Activated naive CD8-positive, alpha-beta T cell treated with anti-CD3 and anti-CD28 coated beads, Interleukin-2, amount 10 ng/mL, durations not matched to agents 7 days and 5 days (primary cell): ENCODE measurements at places on chromosomes 16 and 17. TPM values are rescaled to one million over a fixed set of nuclear protein-coding genes. Genes with fewer than 3 reads are reported as not detected.
A peak's percentile ranks its signal among the peaks of the same experiment; 100 is the strongest.

ADAP2 gene
- total RNA-seq = 2.2 TPM

GAS2L2 gene
- not detected for total RNA-seq

DNA sequence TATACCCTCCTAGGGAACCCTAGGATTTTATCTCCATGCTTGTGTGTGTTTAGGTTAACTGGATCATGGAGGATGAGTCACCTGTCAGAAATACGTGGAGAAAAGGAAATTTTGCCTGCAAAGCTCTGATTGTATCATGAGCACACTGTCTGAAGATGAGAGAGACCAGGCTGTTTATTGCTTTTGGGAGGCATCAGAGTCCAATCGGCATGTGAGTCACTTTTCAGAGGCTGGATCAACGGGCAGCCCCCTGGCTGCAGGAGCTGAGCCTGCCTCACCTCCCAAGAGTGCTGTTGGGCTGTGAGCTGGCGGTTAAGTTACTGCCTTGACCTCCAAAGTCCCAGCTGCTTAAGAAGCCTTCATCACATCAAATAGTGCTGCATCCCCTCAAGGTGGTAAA, 41.5 kb upstream of the MED9 start:
- H3K27ac ChIP-seq = no peak overlapping the region
- H3K36me3 ChIP-seq = no peaks in the 10 kb centered on the region
- DNase-seq = no peak
- no peak overlapping the region for H3K4me3 ChIP-seq

GRCh38 chr17:38572669-38573365, 32.9 kb downstream of the SRCIN1 start:
- H3K36me3 ChIP-seq = no peaks in the 10 kb centered on the region
- no peak overlapping the region for H3K4me3 ChIP-seq
- DNase-seq = no peak
- peaks cover 78% of the 10 kb centered on the region for H3K27me3 ChIP-seq
- no peak overlapping the region for H3K27ac ChIP-seq

DNA sequence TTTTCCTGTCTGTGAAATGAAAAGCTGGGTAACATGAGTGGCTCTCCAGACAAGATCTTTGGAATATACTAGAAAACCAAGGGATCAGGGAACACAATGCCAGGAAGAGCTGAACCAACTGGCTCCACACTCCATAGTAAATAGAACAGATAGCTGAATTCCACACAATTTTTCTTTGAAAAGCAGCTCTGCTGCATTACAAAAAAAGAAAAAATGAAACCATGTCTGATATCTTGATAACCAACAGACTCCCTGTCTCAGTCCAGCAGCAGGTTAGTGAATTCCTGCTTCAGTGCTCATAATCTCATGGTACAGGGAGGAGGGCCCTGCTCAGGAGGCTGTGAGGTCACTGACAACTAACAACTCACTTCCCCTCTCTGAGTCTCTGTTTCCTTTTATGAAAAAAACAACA, 97.1 kb downstream of the CDH11 start:
- H3K36me3 ChIP-seq = no peaks in the 10 kb centered on the region
- H3K4me1 ChIP-seq = no peaks in the 10 kb centered on the region
- H3K27me3 ChIP-seq = no peaks in the 10 kb centered on the region
- no peak for DNase-seq
- H3K4me3 ChIP-seq = no peak overlapping the region

GRCh38 chr17:40017422-40018080, 2.3 kb downstream of the CSF3 start:
- no peak overlapping the region for H3K27ac ChIP-seq
- H3K4me3 ChIP-seq = no peak overlapping the region
- peaks cover 8% of the 10 kb centered on the region for H3K4me1 ChIP-seq

GRCh38 chr16:54216268-54216667, 70.3 kb downstream of the IRX3 start:
- H3K36me3 ChIP-seq = no peaks in the 10 kb centered on the region
- H3K4me1 ChIP-seq = no peaks in the 10 kb centered on the region
- H3K27me3 ChIP-seq = peaks cover 2% of the 10 kb centered on the region

DNA sequence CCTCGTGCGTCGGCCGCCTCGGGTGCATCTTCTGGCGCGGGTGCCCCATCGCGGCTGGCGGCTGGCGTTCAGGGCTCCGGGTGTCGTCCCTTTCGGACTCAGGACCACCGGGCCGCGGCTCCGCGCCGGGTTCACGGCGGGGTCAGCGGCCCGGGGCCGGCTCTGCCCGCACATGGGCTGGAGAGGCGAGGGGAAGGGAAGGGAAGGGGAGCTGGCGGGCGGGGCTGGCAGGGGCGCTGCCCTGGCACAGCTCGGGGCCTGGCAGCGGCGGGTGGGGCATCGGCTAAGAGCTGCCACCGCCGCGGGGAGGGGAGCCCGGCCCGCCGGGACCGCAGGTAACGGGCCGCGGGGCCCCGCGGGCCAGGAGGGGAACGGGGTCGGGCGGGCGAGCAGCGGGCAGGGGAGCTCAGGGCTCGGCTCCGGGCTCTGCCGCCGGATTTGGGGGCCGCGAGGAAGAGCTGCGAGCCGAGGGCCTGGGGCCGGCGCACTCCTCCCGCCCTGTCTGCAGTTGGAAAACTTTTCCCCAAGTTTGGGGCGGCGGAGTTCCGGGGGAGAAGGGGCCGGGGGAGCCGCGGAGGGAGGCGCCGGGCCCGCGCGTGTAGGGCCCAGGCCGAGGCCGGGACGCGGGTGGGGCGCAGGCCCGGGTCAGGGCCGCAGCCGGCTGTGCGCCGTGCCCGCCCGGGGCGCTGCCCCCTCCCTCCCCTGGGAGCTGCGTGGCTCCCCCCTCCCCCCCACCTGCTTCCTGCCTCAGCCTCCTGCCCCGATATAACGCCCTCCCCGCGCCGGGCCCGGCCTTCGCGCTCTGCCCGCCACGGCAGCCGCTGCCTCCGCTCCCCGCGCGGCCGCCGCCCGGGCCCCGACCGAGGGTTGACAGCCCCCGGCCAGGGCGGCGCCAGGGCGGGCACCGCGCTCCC, 646 bp downstream of the HIC1 start:
- peak; percentile 79 for DNase-seq
- H3K4me1 ChIP-seq = peaks cover 25% of the 10 kb centered on the region
- H3K27ac ChIP-seq = peak overlapping the region; percentile 79

- no peaks in the 10 kb centered on the region for H3K27me3 ChIP-seq
- no peak overlapping the region for H3K27ac ChIP-seq
- H3K4me3 ChIP-seq = no peak overlapping the region
- DNase-seq = no peak
- peaks cover 15% of the 10 kb centered on the region for H3K4me1 ChIP-seq
These were observed 67.9 kb downstream of the N4BP1 start for GRCh38 chr16:48542020-48542473.

DNA sequence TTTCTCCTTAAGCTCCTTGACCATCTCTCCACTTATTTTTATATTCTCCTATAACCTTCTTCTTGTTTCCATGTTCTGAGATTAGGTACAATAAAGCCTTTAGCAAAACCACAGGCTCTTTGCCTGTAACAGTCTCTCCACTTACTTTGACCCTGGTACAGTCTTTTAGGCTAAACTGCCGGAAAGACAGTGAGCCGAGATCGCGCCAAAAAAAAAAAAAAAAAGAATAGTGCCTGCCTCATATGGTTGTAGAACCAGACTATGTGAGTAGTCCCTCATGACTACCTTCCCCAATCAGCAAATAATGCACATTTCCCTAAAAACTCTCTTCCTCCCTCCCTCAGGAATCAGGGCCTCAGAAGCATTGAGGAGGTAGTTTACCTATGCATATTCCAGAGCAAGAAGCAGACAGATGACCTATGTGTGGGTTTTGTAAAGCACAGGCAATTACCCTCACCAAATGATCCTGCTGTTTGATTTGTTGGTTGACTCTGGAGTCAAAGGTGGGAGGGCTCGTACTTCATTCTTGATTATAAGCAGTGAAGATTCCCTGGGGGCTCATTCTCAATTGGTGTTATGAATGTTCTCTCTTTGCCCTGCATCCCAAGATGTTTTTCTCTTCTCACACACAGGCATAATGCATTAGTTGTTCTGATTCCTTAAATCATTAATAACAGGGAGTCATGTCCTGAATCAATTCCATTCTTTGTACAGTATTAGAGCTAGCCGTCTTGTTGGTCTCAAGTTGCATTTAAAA, 8.9 kb upstream of the NME1 start:
- no peaks in the 10 kb centered on the region for H3K36me3 ChIP-seq
- no peaks in the 10 kb centered on the region for H3K4me1 ChIP-seq
- no peak overlapping the region for H3K27ac ChIP-seq

DNA sequence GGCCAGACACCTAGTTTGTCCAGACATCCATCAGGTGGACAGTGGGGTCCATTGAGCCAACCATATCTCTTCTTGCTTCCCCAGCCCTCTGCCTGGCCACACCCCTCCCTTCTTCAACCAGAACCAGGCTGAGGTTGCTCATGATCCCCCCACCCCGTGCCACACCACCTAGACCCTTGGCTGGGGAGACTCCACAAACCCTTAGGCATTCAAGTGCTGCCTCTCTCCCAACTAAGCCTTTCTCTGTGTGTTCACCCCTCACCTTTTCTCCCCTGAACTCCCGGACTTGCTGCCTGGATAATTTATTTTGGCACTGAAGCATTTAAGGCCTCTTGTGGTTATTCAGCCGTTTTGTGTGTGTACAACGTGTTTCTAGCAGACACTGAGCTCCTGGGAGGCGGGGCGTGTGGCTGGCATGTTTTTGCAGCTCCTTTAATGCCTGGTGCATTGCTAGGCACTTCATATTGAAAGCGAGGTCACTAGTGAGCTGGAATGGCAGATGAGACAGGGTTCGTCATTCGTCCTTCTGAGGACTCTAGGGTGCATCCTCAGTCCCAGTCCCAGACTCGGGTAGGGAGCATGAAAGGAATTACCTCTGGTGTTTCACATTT, 28.7 kb downstream of the CACNA1G start:
- no peak for DNase-seq
- H3K27ac ChIP-seq = no peak overlapping the region
- no peaks in the 10 kb centered on the region for H3K36me3 ChIP-seq
- no peak overlapping the region for H3K4me3 ChIP-seq

GRCh38 chr17:37519251-37519985, 29.7 kb downstream of the DUSP14 start:
- H3K27me3 ChIP-seq = no peaks in the 10 kb centered on the region
- peaks cover 24% of the 10 kb centered on the region for H3K4me1 ChIP-seq
- H3K36me3 ChIP-seq = peaks cover 32% of the 10 kb centered on the region
- peak overlapping the region; percentile 42 for H3K27ac ChIP-seq

COG8 gene
- total RNA-seq = 43.9 TPM

MYH1 gene
- total RNA-seq = not detected

DNA sequence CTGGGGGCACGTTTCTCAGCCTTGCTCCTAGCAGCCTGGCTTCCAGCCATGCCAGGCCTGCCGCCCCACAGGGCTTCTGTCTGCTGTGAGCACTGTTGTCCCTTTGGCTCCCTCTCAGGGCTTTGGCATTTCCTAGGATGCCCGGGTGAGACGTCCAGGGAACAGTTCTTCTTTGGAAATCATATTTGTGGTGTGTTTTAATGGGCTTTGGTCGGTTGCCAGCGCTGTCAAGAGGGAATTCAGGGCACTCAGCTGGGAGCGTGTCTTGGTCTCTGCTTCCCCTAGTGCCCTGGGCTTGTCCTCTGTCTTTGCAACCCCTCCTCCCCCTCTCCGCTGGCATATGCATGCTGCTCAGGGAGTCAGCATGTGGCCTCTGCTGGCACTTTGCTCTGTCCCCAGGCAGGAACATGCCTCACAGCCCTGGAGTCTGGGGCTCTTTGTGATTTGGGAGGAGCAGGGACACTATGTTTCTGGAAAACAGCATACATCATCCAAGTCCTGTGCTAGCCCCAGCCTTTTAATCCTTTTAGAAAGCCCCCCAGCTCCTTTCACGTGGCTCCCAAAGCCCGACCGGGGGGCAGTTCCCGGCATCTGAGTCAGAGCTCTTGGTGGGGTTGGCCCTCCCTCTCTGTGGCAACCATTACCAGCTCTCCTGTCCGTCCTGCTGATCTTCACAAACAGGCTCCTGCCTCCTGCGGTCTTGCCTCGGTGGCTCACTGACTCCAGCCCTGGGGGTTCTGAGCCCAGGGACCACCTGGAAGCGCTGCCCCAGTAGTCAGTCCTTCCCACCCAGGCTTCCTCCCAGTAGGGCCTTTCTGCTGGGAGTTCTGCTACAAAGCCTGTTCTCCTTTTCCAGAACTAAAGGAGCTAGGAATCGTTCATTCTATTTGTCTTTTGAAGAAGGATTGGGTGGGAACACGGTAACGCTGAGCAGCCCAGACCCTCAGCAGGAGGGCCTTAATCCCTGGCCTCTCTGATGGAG, 26.7 kb downstream of the SAP30BP start:
- no peaks in the 10 kb centered on the region for H3K27me3 ChIP-seq
- no peak overlapping the region for H3K27ac ChIP-seq
- H3K4me3 ChIP-seq = no peak overlapping the region
- peaks cover 27% of the 10 kb centered on the region for H3K4me1 ChIP-seq
- no peak for DNase-seq

DNA sequence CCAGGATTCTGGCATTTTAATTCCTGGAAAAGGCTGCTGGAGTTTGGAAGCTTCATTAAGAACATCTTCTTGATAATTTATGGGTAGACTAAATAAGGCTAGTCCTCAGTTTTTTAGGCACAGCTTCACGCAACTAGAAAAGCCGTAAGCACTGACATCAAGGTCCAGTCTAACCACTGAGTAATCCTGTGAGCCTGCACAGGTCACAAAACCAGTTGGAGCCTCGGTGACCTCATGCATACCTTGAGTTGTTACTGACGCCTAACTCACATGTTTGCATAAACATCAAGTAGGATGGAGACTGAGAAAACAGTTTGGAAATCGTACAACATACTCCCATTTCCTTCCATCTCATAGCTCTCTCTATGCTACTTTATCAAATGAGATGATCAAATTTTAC, 63.8 kb upstream of the RCVRN start:
- no peaks in the 10 kb centered on the region for H3K36me3 ChIP-seq
- H3K4me1 ChIP-seq = no peaks in the 10 kb centered on the region
- no peak overlapping the region for H3K4me3 ChIP-seq
- H3K27me3 ChIP-seq = peaks cover 2% of the 10 kb centered on the region
- DNase-seq = no peak

DNA sequence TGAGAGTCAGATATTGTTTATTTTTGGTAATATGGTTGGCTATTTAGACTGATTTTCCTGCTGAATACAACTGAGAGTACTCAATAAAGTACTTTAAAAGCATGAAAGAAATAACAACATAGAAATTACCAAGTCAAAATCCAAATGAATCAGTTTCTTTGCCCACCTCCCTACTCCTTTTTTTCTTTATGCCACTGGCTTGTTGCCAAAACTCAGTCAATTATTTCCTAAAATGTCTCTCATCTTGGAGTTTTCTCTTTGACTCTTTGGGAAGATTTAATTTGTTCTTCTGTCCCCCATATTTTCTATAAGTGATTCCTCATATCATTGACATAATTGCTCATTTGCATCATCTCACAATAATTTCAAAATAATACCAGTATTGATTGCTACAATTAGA, 2.6 kb upstream of the OMG start:
- no peak overlapping the region for H3K4me3 ChIP-seq
- H3K27ac ChIP-seq = no peak overlapping the region
